ENCODE measurements at places on chromosomes 6 and 20.

DNA sequence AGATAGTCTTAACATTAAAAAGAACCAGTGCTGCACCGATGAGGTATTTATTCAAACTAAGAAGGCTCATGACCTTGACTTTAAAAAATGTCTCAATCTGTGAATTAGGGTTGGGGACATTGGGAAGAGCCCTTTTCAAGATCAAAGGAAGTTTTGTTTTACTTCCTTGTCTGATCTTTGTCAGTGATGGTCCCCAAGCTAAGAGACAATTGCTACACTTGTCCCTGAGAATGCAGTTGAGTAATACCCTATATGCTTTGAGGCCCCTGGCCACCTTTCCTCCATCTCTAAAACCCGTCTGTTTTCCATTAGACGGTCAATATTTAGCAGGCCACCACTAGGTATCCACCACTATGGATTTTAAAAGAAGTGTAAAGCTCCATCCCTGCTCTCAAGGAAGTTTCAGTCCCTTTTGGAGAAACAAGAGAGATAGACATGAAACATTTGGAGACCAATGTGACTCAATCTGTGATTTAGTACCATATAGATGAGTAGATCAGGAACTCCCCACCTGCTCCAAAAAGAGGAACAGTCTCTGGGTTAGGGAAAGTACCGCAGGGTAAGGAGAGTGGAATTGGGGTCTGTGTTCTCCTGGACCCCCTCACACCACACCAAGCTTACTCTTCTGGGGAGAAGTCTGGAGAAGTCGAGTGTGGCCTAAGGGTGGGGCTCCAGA lies 99.1 kb upstream of the ISM1 start:
- DNase-seq = no peak

GRCh38 chr6:143973097-143973966 lies 34.7 kb downstream of the PLAGL1 start:
- DNase-seq = no peak

GRCh38 chr6:15512721-15513120 lies 150.1 kb downstream of the DTNBP1 start:
- DNase-seq = no peak

GRCh38 chr6:149763866-149764265 lies 14.3 kb downstream of the PCMT1 start:
- DNase-seq = no peak

GRCh38 chr6:10535193-10535592 lies 14.0 kb downstream of the GCNT2 start:
- DNase-seq = no peak

DNA sequence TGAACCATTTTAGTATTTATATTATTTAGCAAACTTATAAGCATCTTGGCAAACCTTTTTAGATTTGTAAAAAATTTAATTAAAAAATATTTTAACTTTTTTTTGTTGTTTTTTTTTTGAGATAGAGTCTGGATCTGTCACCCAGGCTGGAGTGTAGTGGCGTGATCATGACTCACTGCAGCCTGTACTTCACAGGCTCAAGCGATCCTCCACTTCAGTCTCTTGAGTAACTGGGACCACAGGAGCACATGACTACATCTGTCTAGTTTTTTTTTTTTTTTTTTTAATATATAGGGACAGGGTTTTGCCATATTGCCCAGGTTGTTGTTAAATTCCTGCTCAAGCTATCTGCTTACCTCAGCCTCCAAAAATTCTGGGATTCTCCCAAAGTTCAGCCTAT lies 161.1 kb downstream of the EYS start:
- DNase-seq = no peak

DNA sequence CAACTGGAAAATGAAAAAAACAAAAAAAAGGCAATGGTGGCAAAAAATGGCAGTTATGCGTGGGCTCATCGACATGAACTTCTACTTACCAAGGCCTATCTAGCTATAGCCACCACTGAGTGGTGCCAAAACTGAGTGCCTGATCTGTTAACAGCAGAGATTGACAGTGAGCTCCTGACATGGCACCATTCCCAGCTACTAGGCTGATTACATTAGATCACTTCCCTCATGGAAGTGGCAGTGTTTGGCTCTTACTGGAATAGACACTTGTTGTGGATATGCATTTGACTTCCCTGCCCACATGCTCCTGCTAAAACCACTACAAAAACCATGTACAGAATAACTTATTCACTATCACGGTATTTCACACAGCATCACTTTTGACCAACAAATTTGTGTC lies 216.1 kb upstream of the SGK1 start:
- no peak for DNase-seq

GRCh38 chr6:47647188-47647587 lies 51.2 kb upstream of the ADGRF4 start:
- no peak for DNase-seq

DNA sequence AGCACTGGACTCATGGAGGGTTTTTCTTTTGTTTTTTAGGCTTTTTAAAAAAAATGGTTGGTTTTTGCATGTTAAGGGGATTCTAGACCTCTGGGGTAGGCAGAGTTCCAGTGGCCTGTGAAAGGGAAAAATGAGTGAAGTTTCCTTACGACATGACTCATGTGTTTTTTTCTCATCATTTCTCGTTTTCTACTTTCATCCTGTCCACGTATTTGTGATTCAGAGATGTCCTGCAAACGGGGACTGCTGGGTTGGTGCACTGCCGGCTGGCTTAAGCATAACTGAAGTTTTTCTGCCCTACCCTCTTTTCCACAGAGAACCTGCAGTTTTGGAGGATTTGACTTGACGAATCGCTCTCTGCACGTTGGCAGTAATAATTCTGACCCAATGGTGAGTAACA lies 182.3 kb downstream of the SASH1 start:
- no peak for DNase-seq

- DNase-seq = no peak
Measured at GRCh38 chr20:58855506-58856389, 3.2 kb downstream of the GNAS start.

GRCh38 chr6:135329851-135330803 lies 149.0 kb downstream of the MYB start:
- no peak for DNase-seq

- no peak for DNase-seq
Measured at GRCh38 chr20:46308258-46309157, at the start of gene CDH22. Gene CDH22, minus strand, starts transcription at chr20:46308498. Its CDS starts 57,204 bp downstream, at chr20:46251294.

DNA sequence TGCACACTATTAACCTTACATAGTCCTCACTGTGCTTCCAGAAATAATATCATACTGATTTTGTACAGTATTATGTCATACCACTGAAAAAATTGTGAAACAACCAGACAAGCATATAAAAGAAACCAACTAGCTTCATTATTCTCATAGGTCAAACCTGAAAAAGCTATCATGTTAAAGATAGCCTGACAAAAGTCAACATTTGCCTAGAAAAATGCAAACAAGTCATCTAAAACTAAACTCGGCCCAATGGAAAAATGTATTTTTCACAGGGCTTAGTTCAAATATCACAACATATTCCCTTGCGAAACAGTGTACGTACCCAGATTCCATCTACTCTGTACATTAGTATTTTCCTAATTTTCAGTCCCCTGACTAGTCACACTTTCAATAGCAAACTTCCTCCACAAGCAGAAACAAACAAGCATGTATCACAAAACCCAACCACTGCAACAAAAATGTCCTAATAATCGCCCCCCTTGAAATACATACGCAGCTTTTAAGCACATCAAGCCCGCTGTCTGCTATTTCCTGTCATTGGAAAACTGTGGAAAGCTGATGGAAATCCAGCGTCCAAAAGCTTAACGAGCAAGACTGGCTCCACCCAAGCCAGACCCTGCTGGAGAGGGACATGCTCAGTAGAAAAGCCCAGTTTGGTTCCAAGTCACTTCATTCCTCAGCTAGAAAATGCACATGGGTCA lies 93.1 kb downstream of the EPB41L2 start:
- no peak for DNase-seq

- no peak for DNase-seq
Measured at GRCh38 chr20:53995949-53996348, 74.4 kb downstream of the BCAS1 start.

DNA sequence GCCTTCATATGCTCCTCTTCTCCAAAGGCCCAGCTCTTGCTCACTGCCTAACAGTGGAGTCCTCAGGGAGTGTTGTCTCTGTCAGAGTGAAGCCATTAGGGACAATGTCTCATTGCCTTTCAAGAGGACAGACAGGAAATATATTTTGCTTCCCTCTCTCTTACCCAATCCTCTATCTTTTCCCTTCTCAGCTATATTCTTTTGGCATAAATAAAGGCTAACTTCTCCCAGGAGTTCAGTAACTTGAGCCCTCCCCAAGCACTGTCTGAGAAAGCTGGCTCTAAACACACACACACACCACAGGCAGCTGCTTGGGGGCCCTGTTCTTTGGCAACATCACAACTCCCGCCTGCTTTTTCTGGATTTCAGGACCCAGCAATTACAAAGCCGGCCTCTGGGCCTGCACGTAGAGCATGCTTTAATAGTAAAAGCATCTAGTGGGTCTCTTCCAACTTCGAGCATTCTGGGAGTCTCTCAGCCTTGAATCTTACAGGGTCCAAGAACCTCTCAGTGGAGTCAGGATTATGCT lies 34.7 kb upstream of the LAMA4 start:
- DNase-seq = no peak

- DNase-seq = peak; percentile 13
Measured at GRCh38 chr6:55794136-55794812, 81.1 kb downstream of the BMP5 start.

DNA sequence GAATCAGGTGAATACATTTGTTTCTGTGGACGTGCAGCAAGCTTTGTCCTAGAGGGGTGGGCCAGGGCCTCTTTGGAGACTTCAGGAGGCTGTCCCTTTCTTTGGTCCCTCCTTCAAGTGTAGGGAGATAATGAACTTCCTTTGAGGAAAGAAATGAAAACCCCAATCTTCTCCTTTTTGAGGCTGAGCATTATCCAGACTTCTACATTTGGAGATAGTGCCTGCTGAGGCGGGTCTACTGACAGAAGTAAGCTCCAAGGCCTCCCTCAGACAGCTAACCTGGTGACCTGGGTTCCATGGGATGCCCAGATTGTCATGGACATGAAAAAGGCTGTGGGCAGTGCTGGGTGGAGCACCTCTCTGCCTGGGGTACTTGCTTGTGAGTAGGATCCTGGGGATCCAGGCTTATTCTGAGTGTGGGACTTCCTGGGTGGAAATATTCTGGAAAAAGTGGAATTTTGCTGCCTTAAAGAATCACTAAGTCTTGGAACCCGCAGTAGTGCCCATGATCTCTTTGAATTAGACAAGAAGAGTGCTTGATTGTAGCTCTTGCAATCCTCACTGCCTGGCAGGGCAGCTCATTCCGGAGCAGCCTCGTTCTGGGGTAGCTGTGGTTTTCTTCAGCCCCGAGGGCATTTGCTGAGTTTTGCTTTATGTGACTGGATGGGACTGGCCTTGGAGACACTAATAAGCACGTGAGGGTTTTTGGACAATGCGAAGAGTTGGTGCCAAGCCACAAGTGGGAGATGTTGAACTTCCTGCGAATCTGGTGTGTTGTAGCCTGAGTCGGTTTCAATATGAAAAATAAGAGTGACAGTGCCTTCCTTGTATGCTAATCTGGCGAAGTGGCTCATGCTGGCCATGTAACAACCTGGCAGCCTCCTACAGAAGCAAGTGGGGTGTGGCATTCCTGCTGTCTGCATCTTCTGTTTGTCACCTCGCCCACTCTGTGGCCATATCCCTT lies 28.1 kb downstream of the SNRNP48 start:
- no peak for DNase-seq

- DNase-seq = peak; percentile 32
Measured at GRCh38 chr20:32336918-32337347, 21.2 kb upstream of the ASXL1 start.

DNA sequence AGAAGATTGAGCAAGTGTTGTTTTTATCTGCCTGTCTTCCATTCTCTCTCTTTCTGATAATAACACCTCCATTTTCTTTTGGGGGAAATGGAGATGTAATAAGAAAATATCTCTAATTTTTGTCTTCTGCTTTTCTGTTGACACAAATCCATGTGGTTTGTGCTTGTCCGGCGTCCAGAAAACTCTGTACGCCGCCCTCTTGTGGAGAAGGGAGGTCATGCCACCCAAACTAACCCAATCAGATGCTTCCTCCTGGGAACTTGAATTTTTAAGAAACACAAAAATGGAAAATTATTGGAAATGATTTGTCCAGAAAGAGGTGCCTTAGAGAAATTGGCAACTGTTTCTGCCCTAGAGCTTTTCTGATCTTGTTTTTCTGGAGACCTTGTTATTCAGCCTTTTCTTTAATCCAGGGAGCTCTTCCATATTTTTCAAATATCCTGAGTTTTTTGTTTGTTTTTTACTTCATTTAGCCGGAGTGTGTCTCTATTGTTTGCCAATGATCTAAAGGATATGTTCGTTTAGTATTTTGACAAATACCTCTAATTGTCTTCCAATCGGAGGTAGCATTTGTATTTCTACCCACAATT lies 17.8 kb upstream of the FNDC1 start:
- peak; percentile 17 for DNase-seq

DNA sequence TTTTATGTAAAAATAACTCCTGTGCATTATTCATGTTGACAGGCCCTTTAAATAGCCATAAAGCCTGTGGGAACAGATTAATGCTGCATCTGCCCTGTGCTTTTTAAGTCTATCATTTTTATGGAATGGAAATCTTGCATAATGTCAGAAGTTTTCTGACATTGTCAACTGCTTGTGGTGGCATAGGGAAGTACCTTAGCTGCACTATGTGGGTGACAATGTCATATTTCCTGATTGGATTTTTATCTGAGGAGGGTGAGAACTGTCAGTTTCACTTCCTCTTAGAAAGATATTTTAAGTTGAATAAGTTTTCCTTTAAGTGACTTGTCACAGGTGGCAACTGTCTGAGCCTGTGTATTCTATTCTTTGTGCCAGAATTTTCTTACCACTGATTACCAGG lies 267.9 kb downstream of the PLCB1 start:
- DNase-seq = no peak

GRCh38 chr6:16196260-16196983 lies 42.0 kb upstream of the GMPR start:
- no peak for DNase-seq

DNA sequence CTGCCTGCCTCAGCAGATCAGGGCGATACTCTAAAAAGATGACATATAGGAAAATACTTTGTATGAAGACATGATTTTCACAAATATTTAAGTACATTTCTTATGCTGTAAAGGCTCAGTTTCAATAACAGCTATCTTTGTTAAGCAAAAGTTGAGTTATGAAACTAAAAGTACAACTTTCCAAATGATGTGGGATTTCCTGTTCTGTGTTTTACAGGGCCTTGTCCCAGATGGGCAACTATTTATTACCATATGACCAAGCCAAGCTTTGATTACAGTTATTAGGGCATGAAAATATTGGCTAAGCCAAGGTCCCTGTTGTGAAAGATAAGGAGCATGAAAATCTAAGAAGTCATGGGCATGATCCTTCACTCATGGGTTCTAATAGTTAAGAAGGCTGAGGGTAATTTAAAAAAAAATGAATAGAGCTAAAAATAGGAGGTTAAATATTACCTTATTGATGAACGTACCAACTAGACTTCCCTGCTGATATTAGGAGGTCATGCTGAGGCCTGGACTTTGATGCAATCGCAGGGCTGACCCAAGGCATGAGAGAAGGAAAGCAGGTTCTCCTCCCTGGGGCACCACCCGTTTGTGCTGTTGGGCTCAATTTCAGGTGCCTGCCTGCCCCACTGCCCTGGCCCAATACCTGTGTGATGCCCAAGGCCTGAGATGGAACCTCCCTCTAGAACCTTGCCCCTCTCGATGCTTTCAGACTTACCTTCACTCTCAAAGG lies 294.4 kb upstream of the PRDM1 start:
- DNase-seq = no peak

All from SW 1271 (cell line).